ENCODE measurements at places on chromosomes 3 and 15.

- no peak for DNase-seq
These were observed 27.6 kb upstream of the UBP1 start for GRCh38 chr3:33467786-33468185.

DNA sequence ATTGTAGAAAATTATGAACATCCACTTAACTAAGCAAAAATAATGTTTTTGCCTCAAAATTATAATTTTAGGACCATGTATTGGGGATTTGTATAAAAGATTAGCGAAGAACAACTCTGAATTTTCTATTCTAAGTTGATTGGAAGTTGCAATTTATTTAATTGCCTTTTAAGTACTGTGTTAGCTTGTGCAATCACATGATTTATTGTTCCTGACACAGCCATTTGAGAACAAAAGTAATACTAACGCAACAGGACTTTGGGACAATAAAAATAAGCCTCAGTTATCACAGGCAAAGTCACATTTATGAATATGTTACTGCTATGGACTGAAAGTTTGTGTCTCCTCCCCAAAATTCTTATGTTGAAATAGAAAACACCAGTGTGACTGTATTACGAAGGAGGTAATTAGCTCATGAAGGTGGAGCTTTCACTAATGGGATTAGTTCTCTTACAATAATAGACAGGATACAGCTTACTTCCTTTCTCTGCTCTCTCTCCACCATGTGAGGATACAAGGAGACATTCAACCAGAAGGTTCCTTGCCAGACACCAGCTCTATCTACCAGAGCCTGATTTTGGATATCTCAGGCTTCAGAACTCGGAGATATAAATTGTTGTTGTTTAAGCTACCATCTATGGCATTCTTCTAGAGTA, 745.9 kb downstream of the ZBBX start:
- DNase-seq = no peak

- DNase-seq = no peak
These were observed 17.4 kb upstream of the VGLL4 start for GRCh38 chr3:11661052-11661656.

- no peak for DNase-seq
These were observed 416.1 kb downstream of the EPHA6 start for GRCh38 chr3:97230486-97230885.

DNA sequence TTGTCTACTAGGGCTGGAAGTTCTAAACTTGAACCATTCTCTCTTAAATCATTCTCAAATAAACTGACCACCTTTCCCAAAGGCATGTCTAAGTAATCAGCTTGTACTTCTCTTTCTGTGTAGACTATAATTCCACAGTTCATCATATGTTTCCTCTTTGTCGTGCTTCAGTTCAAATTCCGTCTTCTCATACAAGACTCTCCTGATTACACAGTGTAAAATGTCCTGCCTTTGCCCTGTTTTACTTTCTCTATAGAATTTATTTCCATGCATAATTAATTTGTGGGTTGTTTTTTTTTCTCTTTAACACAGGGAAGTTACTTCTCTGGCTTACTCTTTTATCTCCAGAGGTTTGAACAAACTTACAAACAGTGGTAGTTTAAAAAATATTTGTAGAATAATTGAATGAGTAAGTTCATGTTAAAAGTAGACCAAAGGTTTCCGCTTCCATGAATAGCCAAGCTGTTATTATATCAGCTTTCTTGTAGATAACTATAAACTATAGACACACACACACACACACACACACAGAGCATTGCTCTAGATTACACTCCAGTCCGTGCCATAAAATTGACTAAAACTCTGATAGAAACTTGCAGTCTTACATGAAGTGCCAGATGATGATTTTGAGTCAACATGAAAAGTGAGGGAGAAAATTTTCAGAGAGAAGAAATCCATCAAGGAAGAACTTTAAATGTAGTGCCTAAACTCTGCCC, 119.0 kb downstream of the SUCNR1 start:
- DNase-seq = no peak

GRCh38 chr3:60056404-60056803, 1006.6 kb upstream of the CFAP20DC start:
- DNase-seq = no peak

All from T follicular helper cell (primary cell).